ENCODE measurements at places on chromosomes 2 and 18.

DNA sequence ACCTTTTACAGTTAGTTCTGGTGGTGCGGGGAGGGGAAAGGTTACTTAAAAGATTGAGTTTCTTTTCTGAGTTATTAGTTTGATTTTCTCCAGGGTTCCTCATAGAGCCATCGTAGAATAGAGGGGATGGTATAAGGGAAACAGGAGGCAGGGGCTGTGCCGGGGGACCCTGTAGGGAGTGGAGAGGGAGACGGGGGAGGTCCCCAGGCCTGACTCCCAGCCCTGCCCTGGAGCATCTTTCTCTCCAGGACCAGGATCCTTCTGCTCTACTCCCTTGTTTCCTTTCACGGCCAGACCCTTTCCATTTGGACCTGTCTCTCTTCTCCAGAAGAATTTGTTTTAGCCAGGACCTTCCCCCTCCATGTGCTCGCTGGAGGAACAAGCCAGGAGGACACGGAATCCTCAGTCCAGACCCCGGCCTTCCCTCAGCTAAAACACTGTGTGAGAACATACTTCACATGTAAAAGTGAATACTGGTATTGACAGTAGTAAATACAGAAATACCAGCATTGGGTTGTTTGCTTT, 35.4 kb downstream of the DGKD start:
- DNase-seq: no peak

DNA sequence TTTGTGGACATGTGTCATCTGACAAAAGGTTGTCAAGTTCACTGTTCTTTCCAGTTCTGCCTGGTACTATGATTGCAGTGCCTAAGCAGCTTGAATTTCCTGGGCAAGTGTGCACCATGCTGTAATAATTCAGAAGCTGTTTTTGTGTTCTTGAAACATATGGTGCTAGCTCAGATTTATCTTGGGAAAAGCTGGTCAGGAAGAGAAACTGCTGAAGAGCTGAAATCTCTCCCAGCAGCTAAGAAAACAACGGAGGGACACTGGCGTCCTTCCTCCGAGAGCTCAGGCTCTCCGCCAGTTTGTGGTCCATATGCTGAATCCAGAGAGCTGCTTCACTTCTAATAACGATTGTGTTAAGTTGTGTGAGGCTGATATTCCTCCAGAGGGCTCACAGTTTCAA, 642.0 kb downstream of the DPP10 start:
- DNase-seq: no peak

- DNase-seq: no peak
Measured at GRCh38 chr2:163135256-163135655, 296.7 kb upstream of the KCNH7 start.

GRCh38 chr2:122390406-122390805, 635.0 kb downstream of the TSN start:
- no peak for DNase-seq

- no peak for DNase-seq
Measured at GRCh38 chr2:1721706-1722646, 22.3 kb downstream of the PXDN start.

- no peak for DNase-seq
Measured at GRCh38 chr2:16325016-16325975, 340.3 kb downstream of the CYRIA start.

GRCh38 chr2:101440127-101440738, 34.7 kb downstream of the RFX8 start:
- DNase-seq: no peak

- no peak for DNase-seq
Measured at GRCh38 chr18:46859855-46860254, 57.5 kb downstream of the PIAS2 start.

GRCh38 chr18:10194592-10194991, 259.8 kb upstream of the APCDD1 start:
- no peak for DNase-seq

DNA sequence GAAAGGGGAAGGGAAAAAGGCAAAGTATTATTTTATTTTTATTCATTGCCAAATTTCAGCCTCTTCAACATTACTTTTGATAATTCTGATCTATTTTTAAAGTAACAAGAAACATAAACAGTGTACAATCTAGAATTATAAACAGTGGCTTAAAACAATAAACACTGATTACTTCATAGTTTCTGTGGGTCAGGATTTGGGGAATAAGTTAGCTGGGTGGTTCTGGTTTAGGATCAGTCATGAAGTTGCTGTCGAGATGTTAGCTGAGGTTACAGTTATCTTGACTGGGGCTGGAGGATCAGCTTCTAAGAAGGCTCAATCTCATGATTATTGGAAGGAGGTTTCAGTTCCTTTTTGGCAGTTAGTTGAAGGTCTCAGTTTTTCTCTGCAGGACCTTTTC, 109.2 kb downstream of the SCN2A start:
- DNase-seq: no peak

- no peak for DNase-seq
Measured at GRCh38 chr2:114488841-114489530, 46.5 kb downstream of the DPP10 start.

DNA sequence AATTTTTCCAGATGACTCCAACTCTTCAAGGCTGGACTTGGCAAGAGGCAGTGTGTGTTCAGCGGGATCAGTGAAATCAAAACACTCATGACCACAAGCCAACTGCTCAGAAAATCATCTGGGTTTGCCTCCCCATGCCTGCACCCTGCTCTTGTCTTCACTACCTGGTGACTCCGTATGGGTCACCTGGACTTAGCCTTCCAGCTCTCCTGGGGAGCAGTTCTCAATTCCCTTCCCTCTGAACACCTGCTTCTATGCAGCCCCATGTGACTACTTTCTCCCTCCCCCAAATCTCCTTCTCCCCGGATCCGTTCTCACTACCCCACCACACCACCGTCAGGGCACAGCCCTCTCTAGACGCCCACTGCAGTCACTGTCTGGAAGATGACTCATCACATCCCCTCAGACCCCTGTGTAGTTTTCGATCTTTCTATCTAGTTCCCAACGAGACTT, 130.2 kb upstream of the ID2 start:
- no peak for DNase-seq

DNA sequence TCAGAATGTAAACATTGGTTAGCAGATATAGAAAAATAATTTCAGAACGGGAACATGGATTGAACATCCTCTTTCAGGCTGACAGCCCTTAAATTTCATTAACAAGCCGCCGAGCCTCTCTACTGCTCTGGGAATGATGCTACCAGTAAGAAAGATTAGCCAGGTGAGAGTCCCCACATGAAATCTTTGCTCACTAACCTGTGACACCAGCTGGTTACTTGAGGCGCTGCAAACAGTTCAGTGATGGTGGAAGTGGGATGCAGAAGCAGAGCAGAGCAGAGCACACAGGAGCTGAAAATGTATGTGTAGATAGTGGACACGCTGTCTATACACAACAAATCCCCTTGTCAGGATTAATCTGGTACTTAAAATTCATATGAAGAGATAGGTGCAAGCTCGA, 721.1 kb downstream of the DPP10 start:
- DNase-seq: no peak

GRCh38 chr2:177161741-177162460, 50.7 kb upstream of the HNRNPA3 start:
- no peak for DNase-seq

DNA sequence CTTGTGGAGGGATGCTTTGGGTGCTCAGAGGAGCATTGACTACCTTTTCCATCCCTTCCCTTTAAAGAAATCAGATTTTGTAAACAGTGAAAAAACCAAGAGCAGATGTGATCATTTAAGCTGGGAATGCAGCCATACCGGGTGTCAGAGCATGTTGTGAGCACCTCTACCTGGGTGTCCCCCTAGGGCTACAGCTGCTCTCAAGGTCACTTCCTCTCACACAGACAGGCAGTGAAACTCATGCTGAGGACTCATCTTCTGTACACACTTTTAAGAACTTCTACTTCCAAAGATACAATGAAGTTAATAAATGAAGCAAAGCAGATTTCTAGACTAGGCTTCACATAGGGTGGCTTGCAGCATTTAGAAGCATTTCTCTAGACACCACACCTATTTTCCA, 48.4 kb upstream of the FRZB start:
- DNase-seq: no peak

- DNase-seq: no peak
Measured at GRCh38 chr2:112168422-112169124, 30.4 kb downstream of the FBLN7 start.

DNA sequence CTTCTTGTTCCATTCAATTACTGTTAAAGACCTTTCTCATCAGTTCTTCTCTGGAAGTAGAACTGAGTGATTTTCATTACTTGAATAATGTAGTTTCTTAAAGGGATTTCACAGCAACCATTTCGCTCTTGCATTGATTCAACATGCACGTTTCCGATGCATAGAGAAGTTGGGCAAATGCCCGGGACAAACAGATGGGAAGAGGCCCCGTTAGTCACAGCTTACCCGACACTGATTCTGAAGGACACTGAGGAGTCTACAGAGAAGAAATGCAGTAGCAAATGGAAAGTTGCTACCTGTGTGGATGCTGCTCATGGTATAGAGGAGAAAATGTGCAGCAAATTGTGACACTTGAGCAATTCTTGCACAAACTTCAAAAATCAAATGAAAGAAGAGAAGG, 32.3 kb upstream of the GCG start:
- DNase-seq: no peak

DNA sequence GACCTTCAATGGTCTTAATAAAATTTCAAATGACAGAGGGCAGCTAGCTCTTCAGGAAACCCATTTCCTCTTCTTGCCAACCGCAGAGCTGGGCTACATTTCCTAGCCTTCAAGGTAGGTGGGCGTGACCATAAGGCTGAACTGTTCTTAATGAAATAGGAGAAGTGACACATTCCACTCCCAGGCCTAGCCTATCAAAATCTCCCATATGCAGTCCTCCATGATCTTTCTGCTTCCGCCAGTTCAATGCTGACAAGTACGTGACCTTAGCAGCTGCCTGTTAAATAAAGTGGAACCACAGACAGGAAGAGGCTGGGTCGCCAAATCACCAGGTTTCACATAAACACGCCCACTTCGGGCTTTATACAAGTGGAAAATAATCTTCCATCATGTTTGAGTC, 13.2 kb downstream of the SERPINE2 start:
- DNase-seq: peak; percentile 45

- no peak for DNase-seq
Measured at GRCh38 chr18:24003903-24004640, 10.5 kb upstream of the TTC39C start.

GRCh38 chr18:13290856-13291271, 72.3 kb downstream of the LDLRAD4 start:
- DNase-seq: no peak

GRCh38 chr2:145002624-145003023, 482.7 kb upstream of the ZEB2 start:
- DNase-seq: no peak

DNA sequence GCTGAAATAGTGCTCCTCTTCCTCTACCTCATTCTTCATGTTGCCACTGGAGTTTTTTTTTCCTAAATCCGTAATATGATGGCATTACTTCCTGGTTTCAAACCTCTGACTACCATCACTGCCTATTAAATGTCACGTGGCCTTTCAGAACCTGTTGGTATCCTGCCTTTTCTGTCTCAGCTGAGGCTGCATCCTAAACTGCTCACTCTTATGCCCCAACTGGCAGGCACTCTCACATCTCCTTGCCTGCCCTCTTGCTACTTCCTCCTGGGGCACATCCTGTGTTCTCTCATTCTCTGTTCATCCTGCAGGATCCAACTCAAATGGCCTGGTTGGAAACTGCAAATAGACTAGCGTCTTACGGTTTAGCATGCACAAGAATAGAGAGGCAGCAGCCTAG, 468.1 kb upstream of the FANCL start:
- DNase-seq: no peak

DNA sequence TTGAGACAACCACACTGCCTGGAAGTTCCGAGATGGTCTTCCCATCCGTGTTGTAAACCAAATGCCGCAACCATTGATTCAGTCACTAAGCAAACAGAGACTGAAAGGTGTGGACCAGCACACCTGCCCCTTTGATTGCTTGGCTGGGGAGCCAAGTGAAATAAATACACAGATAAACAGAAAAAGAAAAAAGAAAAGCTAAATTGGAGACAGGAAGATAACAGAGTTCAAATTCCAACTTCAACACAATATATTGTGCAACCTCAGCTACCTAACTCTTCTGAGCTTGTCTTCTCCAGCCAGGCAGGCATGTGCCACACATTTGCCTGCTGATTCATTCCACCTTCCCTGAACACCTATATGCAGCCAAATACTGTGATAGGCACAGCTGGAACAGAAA, 110.9 kb downstream of the PID1 start:
- no peak for DNase-seq

- DNase-seq: no peak
Measured at GRCh38 chr2:73258186-73258912, 24.2 kb downstream of the CCT7 start.

- no peak for DNase-seq
Measured at GRCh38 chr18:79975043-79975442, 10.6 kb downstream of the HSBP1L1 start.

GRCh38 chr2:8153258-8153718, 528.6 kb upstream of the ID2 start:
- DNase-seq: no peak

DNA sequence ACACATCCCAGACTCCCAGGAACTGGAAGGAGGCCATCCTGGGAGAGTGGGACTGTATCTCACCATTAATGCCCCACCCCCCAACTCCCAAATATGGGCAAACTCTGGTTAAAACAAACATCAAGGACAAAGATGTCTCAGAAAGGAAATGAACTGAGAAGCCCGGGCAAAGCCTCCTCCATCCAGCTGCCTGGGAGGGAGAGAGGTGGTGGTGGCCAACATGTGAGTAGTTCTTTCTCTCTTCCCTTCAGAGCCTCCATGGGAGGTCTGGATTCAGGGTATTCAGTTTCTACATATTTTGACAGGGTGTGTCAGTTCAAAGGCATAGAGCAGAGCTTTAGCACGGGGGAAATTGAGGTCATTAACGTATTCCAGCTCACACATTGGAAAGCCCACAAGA, 57.5 kb downstream of the CXCR4 start:
- DNase-seq: no peak

DNA sequence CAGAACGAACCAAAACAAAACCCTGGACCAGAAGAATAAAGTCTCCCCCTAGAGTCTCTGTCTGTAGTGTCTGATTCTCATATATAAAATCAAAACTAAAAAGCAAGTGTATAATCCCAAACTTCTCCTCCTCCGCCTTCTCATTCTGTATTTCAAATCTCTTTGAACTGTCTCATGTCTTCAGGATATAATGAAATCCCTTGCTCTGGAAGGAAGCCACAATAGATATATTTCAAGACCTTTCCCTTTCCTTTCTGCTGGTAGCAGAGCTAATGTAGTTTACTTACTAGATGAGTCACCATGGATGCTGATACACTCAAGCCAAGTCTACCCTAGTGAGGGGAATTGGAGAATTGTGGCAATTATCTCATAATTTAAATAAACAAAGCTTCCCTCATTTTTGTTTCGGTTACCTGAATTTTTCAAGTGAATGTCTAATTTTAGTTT, 33.5 kb upstream of the CCDC93 start:
- no peak for DNase-seq
